Fibroblast of skin of scalp (primary cell): ENCODE measurements at places on chromosomes 11 and 22.

DNA sequence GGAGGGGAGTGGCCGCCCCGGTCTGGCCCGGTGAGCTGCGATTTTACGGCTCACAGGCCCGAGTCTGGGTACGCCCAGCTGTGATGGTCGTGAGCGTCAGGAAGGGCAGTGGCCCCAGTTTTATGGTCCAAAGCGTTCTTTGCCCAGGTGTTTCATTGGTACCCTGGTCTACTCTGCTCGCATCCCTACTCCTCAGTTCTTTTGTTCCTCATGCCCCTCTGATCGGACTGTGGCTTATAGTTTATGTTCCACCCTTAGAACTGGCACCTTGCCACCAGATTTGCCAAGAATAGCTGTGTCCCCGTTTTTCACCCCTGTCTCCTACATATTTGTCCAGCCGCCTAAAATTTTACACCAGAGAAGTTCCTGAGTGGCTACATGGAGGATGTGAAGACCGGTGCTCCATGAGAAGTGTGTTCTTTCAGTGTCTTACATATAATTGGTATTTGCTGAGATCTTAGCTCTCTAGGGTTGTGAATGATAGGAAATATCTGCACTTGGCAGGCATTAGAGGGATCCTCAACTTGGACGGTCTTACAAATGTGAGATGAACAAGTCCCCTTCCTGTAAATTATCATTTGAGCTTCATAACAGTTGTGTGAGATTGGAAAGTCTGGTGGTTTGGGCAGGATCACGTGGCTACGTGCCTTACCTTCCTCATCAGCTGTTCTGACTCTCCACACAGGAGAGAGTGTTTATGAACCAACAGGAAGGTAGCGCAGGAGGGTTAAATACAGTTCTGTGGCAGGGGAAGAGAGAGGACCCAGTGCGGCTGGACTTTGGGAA lies 1.1 kb downstream of the PANX1 start:
- peak; percentile 31 for DNase-seq

- no peak for DNase-seq
Measured at GRCh38 chr11:304061-304506, 3.5 kb upstream of the IFITM2 start.

DNA sequence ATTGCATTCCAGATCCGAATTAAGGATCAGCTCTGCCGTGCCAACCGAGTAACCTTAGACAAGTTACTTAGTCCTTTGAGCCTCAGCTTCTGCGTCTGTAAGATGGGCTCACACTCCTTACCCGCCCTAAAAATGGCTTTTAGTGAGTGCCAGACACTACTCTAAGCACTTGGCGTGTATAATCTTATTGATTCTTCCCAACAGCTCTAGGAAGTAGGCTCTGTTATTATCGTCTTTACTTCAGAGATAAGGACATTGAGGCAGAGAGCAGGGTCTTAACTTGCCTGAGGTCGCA lies 21.7 kb upstream of the ROBO3 start:
- no peak for DNase-seq

DNA sequence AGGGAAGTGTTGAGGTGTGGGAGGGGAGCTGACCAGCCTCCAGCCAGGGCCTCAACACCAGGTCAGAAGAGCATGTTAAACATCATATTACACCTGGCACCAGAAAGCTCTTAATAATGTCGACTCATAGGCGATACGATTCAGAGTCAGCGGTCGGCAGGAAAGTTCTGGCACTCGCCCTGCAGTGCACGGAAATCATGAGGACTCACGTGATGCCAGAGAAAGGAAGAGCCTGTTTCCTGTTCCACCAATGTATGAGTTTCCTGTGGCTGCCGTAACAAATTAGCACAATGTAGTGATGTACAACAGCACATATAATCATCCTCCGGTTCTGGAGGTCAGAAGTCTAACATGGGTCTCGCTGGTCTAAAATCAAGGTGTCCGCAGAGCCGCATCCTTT lies 198.8 kb downstream of the BARX2 start:
- no peak for DNase-seq

GRCh38 chr11:102316346-102316904 lies 859 bp upstream of the BIRC3 start:
- DNase-seq: no peak

- DNase-seq: peak; percentile 72
Measured at GRCh38 chr11:103055221-103055890, 36.6 kb downstream of the DCUN1D5 start.

DNA sequence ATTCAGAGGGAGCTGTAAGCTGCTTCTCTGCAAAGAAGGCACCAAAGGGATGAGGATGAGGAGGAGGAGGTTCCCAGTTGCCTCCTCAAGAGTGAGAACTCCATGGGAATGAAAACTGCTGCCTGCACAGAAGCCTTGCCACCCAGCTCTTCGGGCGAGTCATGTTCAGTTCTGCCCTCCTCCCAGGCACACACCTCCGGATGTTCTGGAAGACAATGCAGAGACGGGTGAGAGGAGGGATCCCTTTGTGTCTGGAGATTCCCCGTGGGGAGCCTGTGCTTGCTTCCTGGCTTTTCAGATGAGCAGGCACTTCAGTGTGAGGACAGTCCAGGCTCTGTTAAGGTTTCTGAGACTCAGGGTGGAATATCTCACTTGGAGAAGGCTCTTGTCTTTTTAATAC lies 295.6 kb downstream of the DDX10 start:
- DNase-seq: peak; percentile 30

- DNase-seq: no peak
Measured at GRCh38 chr22:21047730-21048129, 2.0 kb downstream of the LRRC74B start.

DNA sequence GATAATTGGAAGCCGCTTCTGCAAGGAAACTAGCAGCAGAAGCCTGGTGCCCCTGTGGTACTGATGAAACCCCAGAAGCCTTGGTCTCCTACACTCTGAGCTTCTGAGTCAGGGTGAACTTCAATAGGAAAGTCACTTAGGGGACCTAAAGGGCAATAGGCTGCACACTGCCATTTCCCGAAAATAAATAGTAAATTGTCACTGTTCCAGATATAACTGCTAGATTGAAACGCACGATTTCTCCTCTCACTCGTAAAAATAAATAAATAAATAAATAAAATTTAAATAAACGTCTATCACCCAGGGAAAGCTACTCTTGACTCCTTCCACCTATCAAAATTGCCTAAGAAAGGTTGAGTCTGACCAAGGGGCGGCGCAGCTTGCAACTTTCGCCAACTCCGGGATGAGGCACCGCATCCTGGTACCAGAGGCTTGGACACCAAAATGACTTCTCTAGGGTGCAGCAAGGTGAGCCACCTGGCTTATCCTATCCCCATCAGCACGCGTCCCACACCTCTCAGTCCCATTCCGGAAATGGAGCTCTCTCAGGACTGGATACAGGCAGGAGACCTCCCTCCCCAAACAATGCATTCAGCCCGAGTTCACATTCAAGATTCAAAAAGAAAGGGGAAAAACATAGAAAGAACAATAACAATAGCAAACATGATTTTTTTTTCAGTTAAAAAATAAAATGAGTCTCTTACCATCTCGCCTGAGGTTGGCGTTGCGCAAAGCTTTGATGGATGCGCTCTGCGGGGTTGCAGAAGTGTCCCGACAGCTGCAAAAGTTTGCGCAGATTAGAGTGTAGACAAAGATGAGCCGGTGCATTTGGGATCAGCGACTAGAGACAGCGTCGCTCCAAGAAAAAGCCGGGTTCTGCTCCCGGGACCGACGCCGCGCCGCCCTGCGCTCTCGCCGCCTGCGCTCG lies 583 bp downstream of the PDGFD start:
- DNase-seq: peak; percentile 25

- no peak for DNase-seq
Measured at GRCh38 chr22:46348099-46348695, 12.7 kb downstream of the TRMU start.

DNA sequence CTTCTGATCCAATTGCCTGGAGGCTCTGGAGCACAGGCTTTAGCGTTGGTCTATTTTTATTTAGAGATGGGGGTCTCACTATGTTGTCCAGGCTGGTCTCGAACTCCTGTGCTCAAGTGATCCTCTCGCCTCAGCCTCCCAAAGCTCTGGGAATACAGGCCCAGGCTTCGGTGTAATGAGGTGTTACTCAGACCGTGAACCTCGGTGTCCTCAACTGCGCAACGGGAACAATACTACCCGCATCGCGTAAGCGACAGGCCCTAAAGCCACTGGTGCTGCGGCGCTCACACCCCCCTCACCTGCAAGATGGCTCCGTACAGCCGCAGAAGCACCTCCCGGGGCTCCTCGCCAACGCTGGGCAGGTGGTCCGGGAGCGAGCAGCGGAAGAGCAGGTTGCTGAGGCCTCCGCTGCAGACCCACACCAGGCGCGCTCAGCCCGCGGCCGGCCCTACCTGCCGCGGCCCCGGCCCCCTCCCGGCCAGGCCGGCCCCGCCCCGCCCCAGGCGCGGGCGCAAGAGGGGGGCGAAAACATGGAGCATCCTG lies 628 bp downstream of the CHKB start:
- DNase-seq: no peak

GRCh38 chr11:35323076-35323868 lies 96.1 kb downstream of the SLC1A2 start:
- no peak for DNase-seq

DNA sequence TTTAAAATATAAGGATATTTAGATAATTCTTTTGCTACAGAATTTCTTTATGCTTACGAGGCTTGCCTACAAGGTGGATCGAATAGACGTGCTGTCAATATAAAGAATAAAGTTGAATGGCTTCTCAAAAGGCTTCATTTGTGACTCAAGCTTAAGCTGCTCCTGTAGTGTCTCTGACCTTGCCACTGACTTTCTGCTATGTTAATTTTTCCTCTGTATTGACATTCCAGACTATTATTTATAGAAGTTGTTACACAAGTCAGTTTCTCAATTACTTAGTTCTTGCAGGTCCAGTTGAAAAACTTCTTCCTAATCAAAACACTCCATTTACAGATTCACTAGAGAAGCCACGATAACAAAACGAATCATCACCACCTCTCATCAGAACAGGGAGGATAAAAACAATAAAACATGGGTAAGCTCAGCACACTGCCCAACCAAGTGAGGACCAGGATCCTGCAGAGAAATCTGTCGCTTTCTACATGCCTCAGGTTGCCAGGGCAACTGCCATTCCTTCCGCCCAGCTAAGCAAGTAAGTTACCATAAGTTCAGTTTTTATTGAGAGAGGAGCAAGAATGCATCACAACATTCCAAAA lies 39.0 kb upstream of the CHKA start:
- peak; percentile 21 for DNase-seq

DNA sequence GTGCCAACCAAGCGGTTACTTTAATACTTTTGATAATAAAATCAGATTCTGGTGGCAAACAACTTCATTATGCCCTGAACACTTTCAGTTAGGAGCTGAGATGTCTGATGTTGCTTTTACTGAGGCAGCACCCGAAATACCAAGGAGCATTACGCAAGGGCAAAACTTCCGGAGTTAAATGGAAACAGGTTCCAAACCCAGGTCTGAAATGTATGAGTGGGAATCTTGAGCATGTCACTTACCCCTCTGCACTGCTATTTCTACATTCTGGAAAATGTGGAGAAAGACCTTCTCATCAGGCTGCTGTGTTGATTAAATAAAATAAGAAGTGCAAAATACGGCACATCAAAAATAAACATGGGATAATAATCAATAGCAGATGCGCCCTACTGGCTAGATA lies 315.1 kb downstream of the LARGE1 start:
- peak; percentile 59 for DNase-seq

DNA sequence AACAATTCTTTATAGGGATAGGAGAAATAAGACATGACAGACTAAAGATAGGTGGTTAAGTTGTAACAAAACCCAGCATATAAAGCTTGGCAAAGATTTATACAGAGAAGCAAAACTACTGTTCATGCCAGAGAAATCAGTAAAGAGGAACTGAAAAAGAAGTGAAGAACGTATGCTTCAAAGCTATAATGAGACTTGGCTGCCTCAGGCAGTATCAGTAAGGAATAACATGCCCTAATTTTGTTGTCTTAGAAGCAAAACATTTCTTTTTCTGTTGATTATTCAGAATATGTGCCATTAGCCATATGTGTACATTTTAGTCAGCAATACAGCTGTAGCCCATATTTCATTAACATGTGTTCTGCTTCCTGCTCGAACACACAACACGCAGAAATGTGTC lies 403.2 kb downstream of the NELL1 start:
- DNase-seq: no peak

DNA sequence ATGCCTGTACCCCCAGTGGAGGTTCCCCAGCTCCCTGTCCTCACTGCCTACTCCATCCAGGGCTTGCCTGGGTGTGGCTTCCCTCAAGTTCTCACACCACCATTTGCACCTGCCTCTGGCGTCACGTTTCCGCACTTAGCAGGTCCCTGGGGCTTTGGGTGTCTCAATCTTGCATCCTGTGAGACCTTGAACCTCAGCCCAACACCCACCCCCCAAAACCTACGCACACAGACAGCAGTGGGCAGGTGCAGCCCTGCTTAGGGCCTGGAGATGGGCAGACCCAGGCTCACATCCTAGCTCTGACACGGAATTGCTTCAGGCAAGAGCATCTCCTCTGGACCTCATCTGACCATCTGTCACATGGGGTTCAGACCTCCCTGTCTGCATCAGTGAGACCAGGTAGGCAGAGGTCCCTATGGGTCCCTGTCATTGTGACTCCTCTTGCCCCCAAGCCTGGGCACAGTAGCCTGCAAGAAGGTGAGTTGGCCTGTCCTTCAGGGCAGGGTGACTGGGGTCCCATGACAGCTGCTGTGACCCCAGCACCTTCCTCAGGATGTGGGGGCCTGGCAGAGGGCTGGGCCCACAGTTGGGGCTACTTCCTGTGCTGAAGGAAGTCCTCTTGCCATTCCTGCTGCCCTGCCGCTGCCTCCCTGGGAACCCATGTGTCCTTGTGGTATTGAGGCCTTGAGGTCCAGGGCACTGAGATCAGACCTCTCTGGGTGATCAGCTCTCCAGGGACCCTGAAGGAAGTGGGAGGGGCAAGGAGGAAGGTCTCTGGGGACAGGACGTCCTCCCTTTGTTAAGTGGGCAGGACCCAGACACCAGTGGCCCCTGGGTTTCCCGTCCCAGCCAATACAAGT lies 2.0 kb downstream of the SIPA1 start:
- no peak for DNase-seq

DNA sequence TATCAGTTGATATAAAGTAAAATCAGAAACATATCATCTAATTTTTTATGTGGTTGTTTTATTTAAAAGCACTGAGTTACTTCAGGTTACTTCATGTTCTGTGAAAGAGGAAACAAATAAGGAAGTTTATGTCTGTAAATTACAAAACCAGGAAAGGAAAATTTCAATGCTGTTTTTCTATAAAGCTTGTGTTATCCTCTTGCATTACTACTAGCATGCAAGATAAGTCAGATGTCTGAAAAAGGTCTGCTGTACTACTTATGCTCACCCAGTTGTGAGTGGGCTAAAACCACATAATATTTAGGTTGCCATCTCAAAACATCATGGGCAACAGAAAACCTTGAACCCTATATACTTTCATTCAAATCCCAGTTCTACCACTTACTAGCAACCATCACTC lies 121.5 kb downstream of the ATG16L2 start:
- DNase-seq: no peak

- DNase-seq: no peak
Measured at GRCh38 chr11:67699521-67699920, 25.1 kb upstream of the ALDH3B2 start.

DNA sequence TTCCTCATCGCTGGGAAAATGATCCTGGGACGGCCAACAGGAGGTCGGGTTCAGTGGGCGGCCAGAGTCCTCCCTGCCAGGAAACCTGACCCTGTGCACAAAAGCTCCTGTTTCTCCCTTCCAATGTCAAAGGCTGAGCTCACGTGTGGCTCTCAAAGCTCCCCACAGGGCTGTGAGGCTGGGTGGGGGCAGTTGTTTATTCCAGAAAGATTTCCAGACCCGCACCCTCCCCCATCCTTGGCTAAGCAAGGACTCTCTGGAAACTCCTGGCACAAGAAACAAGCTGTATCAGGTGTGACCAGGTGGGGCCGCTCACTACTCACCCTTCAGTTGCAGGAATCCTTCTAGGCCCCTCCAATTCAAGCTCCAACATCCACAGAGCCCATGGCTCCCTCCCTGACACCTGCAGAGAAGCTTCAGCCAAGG lies 131.9 kb downstream of the SHANK2 start:
- DNase-seq: no peak
